Foreskin keratinocyte (primary cell): ENCODE measurements at places on chromosomes 7 and 10.

GRCh38 chr10:69674786-69675185 lies 44.7 kb downstream of the FAM241B start:
- DNase-seq = no peak

- DNase-seq = no peak
Measured at GRCh38 chr10:47031901-47032465, 120.8 kb downstream of the PTPN20 start.

GRCh38 chr10:79275431-79275851 lies 71.8 kb upstream of the PPIF start:
- DNase-seq = no peak

DNA sequence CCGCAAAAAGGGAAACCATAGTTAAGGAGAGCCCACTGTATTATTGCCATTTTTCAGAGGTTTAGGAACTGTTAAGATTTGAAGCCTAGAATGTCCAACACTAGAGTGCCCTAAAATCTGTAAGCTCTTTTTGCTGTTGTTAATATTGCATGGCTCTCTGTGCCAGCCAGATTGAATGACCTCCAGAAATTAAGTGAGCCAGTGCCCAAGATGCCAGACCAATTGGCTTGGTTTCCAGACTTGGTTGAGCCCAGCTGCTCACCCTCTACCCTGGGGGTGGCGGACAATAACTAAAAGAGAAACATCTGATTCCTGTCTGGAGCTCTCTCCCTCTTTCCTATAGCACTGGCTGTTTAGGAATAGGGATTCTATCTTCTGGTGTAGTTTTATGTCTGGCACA lies 340.1 kb downstream of the PHF14 start:
- no peak for DNase-seq
